ENCODE measurements at places on chromosomes 13 and 19.

DNA sequence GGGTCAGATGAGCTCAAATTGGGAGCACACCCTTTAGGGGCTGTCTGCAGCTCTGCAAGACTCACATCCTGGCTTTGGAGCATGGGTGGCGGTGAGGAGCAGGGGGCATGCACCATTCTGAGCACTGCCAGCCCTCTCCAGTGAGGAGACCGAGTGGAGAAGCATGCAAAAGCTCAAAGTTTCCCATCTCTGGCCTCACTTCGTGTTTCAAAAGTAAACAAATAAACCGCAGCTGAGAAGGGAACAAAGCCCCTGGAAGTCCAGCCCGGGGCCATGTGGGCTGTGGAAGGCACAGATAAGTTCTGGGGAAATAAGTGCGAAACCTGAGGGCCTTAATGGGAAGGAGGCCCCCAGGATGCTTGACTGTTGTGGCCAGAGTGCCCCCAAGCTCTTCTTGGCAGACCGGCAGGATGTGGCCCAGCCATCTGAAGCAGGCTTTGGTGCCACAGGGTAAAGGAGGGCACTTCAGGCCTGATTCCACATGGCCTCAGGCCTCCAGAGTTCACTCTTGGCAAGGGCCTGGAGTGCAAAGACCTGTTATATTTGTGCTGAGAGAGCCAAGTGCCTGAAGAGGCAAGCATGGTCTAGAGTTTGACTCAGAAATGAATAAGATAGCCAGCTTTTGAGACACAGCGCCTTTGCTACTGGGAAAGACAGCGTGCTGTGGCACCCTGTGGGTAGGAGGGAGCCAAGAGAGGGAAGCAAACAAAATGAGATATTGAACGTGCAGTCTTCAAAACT is 1.2 kb downstream of the MEDAG start:
- peak; percentile 79 for DNase-seq

- no peak for DNase-seq
Measured at GRCh38 chr13:114272977-114273376, 8.4 kb upstream of the UPF3A start.

DNA sequence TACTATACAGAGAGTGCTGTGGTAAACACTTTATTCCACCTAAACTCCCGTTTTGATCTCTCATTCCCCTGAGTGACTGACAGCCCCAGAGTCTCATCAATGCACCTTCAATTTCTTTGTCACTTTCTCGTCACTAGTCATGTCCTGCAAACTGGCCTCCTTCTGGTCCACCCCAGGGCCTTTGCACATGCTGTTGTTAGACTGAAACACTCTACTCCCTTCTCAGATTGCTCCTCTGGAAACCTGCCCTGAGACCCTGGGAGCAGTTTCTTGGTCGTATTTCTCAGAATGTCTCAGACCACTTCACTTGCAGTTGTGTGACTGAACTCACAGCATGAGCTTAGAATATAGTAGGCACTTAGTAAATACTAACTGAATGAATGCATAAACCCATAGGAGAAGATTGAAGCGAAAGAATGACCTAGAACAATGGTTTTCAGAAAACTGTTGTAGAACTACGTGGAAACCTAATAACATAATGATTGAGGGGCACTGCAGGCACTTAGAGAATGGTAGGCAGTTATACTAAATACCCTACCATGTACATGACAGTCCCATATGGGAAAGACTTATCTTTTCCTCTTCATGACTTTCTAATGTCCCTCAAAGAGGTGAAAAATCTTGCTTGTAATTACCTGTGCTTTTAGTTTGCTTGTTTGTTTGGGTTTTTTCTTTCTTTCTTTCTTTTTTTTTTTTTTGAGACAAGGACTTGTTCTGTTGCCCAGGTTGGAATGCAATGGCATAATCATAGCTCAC is 144.8 kb downstream of the IER2 start:
- no peak for DNase-seq

- DNase-seq: no peak
Measured at GRCh38 chr13:20192836-20193161, at the start of gene GJB2. TSS of gene GJB2 (minus strand) at chr13:20192938. CDS start at chr13:20189581, 3,357 bp downstream.

DNA sequence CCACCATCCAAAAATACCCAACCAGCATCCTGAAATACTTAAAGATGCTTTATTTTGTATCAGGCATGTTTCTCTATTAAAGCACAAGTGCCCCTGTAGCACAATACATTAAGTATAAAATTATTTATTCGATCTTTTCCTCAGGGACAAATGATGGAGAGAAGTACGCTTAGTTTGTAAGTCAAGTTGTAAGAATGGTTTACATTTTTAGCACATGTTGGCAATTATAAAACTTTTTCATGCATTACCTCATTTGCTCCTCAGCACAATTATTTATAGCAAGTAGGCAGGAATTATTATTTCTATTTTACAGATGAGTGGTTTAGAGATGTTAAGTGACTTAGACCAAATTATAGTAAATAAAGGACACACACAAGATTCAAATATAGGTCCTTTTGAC is 232.6 kb upstream of the HTR2A start:
- no peak for DNase-seq

DNA sequence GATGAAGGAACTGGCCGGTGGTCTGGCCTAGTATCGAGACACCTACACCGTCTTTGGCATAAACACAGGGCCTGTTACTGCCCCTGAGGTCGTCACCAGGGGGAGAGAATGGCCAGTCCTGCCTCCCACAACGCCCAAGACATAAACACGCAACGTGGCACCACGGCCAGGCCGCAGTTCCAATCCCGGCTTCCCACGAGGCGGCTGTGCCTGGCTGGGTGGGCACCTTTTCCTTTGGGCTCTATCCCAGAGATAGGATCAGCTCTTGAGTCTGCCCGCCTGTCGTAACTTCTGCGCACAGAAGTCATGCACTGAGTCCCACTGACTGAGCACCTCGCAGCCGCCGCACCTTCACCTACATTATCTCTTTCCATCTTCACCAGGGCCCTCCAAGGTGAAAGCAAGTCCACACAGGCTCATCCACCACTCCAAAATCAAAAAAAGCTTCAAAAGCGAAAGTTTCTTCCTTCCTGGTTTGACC is 1.1 kb downstream of the MIER2 start:
- no peak for DNase-seq

GRCh38 chr13:23500849-23501248 is 67.3 kb upstream of the SACS start:
- DNase-seq: peak; percentile 64

DNA sequence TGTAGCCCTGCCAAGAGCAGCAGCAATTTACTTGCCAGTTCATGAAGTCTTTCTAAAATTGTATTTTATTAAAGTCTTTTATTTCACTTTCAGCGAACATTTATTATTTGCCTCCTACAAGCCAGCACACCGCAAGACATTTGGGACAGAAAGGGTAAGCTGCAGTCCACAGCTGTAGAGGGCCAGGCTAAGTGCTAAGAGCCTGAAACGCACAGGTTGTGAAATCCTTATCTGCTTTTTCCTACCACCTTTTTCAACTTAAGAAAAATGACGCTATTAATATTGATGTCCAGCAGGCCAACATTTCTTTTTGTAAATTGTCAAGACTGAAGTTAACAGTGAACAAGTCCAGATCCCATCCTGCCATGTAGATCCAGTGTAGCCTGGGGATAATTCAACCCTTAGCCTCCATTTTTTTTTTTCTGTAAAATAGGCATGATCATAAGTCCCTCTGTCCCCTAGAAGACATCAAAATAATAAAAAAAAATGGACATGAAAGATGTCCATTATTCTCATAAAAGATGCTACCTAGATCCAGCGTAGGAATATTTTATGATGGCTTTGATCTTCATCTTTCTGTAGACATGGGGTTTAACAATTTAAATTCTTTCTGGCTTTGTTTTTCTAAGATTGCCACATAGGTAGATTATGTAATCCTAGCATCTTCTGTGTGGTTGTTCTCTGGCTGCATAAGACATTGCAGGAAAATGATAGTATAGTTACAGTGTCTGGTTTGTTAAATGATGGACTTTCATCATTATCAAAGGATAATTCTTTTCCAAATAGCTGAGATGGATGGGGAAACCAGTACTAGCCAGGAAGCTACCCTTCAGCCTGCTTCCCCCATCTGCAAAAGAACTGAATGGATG is 128.4 kb downstream of the SHISA2 start:
- DNase-seq: peak; percentile 31

- peak; percentile 73 for DNase-seq
Measured at GRCh38 chr19:41323023-41323422, 13.1 kb downstream of the CCDC97 start.

- DNase-seq: peak; percentile 74
Measured at GRCh38 chr13:76129305-76130000, 493.3 kb downstream of the LMO7 start.

DNA sequence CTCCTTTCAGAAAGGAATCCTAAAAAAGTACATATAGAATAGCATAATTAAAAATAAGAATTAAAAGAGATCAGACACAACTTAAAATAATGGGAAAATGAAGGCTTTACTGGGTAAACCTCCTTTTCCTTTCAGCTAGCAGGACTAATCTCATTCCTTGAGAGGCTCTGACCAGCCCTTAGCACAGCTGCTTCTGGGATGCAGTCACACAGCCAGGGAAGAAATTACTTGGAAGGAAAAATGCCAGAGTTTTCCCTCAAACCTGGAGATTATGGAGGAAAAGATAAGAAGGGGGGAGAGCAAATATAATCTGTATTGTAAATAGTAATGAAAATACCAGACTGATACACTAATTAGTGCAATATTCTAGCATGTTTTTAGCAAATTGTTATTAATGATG is 91.8 kb downstream of the LRCH1 start:
- no peak for DNase-seq

GRCh38 chr13:97979051-97979450 is 25.6 kb downstream of the IPO5 start:
- DNase-seq: peak; percentile 54

GRCh38 chr13:95741584-95742563 is 64.9 kb downstream of the DNAJC3 start:
- DNase-seq: no peak

GRCh38 chr13:101397742-101398141 is 18.6 kb downstream of the NALCN start:
- DNase-seq: peak; percentile 49

DNA sequence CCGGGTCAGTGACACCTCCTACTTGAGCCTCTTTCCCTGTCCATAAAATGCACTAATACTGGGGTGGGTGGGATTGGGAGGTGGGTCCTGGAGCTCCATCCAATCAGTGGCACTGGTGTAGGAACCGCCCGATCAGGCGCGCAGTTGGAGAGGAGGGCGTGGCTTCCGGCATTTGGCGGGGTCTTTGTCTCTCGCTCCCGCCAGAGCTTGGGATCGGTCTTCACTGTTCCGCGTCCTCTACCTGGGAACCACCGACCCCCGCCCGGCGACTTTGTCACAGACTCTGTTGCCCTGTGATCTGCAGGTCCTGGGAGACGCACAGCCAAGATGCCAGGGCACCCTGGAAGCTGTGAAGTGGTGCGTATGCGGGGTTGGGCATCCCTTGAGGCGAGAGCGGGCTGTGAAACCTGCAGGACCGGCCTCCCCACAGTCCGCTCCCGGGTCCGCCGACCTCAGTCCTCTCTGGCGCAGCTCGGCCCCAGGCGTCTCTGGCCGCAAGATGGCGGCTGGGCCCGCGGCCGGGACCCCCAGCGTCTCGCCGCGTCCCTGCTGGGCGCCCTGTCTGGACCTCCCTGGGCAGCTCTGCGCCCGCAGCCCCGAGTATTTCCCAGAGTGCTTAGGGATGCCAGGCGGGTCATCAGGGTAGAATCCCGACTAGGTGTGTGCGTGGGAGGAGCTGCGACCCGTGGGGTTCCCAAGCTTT is 41.6 kb upstream of the ZNF730 start:
- DNase-seq: peak; percentile 65

DNA sequence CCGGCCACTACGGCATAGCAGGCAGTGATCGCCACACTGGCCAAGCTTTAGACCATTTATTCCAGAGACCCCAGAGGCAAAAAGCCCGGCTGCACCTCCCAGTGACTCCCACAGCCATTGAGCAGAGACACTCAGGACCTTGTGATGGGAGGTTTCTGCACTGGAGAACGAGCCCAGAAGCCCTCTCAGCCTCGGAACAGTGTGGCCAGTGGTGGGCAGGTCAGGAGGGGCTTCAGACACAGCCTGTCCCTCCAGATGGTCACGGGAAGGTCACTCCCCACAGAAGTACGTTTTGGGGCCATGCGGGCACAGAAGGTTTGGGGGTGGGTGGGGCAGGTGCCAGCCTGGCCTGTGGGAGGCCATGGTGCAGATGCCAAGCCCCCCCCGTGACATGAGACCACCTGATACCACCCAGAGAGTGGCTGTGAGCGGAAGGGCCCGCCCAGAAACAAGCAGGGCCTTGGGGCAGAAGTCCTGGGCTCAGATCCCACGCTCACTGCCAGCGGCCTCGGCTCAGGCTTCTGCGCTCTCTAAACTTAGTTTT is 599 bp upstream of the F10 start:
- DNase-seq: no peak

DNA sequence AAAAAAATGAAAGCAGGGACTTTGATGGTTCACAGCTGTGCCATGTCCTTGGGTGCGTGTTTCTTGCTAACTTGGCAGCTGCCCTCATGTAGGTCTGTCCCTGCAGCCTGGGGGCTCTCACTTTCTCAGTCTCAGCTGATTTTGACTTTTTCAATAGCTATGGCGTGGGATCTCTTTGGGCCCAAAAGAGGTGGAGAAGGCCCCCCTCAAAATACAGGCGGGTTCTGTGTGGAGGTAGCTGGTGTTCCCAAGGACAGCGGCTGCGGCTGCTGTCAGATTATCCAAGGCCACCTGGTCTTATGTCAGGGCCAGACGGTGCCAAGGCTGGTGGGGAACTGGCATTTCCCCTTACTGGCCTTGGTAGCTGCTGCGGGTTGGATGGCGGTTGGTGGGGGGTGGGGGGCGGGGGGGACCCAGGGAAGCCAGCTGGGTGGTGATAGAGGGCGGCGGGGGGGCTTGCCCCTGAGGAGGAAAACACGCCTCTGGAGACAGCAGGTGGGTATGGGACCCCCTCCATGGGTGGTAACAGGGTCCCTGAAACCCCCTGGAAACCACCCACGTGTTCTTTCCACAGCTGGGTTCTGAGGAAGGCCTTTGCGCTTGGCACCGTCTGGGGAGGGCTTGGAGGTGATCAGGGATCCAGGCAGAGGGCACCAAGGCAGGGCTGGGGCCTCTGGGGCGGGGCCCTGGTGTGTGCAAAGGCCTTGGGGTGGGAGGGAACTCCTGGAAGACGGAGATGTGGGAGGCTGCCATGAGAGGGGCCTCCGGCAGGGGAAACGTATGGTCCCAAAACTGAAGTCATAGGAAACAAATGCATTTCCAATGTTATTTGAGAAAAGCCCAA is 4.1 kb downstream of the TIMM13 start:
- DNase-seq: no peak

DNA sequence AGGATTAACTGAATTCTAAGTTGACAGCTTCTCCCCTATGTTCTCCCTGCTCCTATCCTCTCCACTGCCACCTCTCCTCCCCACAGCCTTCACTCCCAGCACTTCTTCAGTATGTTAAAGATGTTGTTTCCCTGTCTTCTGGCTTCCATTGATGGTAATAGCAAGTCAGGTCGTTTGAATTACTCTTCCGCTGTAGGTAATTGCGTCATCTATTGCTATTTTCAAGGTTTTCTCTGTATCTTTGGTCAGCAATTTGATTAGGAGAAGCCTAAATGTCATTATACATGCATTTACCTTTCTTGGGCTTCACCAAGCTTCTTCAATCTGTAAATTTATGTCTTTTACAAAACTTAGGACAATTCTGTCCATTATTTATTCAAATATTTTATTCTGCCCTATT is 377.3 kb upstream of the KLF12 start:
- DNase-seq: no peak

- no peak for DNase-seq
Measured at GRCh38 chr19:19679176-19680073, 10.8 kb downstream of the ZNF101 start.

- no peak for DNase-seq
Measured at GRCh38 chr13:74795526-74795925, 661.3 kb upstream of the KLF12 start.

- DNase-seq: peak; percentile 90
Measured at GRCh38 chr19:43784981-43785808, 4.4 kb upstream of the KCNN4 start.

All from adipocyte (in vitro differentiated cells).